ENCODE measurements at places on chromosomes 3 and 15. TPM values are rescaled to one million over a fixed set of nuclear protein-coding genes. Genes with fewer than 3 reads are reported as not detected.

The LPCAT4 gene
- total RNA-seq: 10.1 TPM

The IREB2 gene
- 76.4 TPM for total RNA-seq

The XCR1 gene
- total RNA-seq: not detected

The ABHD14A gene
- total RNA-seq: 11.4 TPM
